ENCODE measurements at places on chromosomes 2 and 18.

GRCh38 chr2:19124135-19124534 is 234.3 kb downstream of the OSR1 start:
- DNase-seq: no peak

DNA sequence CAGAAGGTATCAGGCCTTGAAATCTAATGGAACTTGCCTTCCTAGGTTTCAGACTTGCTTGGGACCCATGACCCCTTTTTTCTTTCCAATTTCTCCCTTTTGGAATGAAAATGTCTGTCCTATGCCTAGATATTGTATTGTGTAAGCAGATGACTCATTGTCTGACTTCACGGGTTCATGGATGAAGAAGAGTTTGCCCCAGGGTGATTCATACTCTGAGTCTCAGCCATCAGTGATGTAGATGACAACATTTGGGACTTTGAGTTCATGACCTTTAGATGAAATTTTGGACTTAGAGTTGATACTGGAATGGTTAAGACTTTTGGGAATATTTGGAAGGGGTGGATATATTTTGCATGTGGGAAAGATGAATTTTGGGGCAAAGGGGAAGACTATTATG is 11.2 kb upstream of the SCYGR5 start:
- no peak for DNase-seq

- no peak for DNase-seq
These were observed 108.9 kb downstream of the MGAT5 start for GRCh38 chr2:134362740-134363139.

DNA sequence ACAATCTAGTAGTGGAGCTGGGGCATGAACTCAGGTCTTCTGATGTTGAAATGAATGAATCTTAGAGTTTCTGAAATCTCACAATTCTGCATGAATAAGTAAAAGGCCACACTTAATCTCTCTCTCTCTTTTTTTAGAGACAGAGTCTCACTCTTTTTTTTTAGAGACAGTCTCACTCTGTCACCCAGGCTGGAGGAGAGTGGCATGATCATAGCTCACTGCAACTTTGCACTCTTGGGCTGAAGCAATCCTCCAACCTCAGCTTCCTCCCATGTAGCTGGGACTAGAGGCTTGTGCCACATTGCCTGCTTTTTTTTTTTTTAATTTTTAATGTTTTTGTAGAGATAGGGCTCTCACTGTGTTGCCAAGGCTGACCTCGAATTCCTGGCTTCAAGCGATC is 68.9 kb upstream of the THOC1 start:
- no peak for DNase-seq

DNA sequence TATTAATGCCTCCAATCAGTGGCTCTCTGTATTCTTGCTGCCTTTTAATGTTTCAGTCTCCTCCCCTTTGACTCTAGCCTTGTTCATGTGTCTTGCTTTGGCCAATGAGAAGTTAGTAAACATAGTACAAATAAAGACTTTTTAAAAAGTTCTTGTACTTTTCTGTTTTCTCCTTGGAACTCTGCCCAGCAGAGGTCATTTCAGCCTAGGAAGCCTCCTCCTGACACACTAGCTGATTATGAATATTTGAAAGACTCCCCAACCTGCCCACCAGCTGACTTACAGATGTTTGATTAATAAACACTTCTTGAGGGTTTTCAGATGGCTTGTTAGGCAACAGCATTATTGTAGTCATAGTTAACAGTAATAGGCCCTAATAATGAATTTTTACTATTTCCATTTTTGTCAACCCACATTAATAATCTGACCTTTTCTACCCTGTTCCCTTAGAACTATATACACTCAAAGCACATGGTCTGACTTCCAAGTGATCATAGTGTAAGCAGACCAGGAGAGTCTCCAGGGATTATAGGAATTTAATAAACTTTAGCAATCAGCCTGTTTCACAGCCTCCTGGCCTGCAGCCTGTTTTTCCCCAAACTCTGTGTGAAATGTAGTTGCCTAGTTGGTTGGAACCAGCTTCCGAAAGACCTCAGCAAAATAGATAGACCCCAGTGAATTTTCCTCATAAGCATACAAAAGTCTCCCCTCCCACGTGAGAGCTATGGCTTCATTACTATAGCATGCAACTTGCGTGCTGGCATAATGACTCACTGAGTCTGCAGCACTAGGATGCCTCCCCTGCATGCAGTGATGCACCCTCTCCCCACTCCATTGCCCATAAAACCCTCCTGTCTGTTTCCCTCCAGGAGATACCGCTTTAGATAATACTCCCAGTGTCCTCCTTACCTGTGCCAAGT is 670.7 kb upstream of the ZNF804A start:
- DNase-seq: no peak

DNA sequence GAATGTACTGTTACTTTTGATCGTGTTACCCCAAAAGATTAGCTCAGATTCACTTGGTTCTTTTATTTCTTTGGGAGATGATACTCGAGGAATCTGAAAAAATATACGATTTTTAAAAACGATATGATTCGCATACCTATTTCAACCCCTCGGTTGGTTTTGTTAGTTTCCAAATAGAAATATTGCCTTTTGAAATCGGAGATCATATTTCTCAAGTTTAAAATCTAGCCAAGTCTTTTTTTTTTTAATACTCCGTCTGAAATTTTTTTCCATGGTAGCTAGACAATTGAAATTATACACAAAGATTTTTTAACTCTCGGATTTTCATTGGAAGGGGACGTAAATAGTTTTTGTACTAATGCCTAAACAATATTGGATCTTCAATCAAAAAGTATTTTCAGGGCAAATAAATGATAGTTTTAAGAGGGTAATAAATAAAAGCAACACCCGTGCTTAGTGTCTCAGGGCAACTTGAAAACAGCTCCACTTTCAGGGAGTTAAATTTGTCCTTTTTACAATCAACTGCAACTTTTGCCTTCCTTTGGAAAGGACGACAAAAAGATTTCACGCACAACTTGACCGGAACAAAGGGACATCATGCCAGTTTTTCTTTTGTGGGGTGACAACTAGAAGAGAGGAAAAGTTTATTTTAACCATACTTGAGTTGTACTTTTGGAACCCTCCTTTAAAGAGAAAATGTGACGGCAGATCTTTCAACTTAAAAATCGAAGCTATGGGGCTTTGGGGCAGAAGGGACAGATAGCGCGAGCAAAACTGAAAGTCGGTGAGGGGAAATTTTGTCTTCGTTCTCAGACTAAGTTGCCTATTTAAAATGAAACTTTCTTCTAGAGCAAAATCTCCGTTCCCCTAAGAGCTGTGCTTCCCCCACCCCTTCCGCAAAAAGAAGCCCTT is 5.8 kb upstream of the ONECUT2 start:
- DNase-seq: no peak

GRCh38 chr2:232292395-232293154 is 86.0 kb upstream of the ALPP start:
- DNase-seq: peak; percentile 30

- no peak for DNase-seq
These were observed 1.7 kb downstream of the ITGA4 start for GRCh38 chr2:181458871-181459270.

Measured in stimulated activated CD8-positive, alpha-beta memory T cell treated with anti-CD3 and anti-CD28 coated beads, Interleukin-4, amount 100 ng/mL, for 24 hours (primary cell).